ENCODE measurements at places on chromosomes 1 and 21.
A peak's percentile ranks its signal among the peaks of the same experiment; 100 is the strongest.

- no peak for DNase-seq
Measured at GRCh38 chr21:45846373-45847160, 135.0 kb upstream of the COL6A1 start.

DNA sequence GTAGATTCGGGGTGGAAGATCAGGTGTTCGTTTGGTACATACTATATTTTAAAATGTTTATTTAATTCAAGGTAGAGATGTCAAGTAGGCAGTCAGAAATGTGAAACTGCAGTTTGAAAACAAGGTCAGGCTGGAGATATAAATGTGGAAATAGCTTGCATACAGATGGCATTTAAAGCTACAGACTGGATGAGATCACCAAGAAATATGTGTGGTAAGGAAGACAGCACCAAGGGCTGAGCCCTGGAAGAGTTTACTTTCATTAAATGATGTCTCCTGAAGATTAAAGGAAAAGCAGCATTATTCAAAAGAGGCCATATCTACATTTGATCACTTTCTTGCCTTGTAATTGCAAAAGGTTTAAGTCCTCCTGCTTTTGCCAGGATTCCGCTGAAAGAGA is 271.3 kb downstream of the PTBP2 start:
- DNase-seq = no peak

- no peak for DNase-seq
Measured at GRCh38 chr1:111202366-111202706, 1.9 kb upstream of the DENND2D start.

DNA sequence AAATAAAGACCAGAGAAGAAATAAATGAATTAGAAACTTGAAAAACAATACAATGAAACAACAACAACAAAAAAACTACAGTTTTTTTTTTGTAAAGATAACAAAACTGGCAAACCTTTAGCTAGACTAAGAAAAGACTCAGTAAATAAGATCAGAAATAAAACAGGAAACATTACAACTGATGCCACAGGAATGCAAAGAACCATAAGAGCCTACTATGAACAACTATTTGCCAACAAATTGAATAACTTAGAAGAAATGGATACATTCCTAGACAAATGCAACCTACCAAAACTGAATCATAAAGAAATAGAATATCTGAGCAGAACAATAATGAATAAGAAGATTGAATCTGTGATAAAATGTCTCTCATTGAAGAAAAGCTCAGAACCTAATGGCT is 742.0 kb downstream of the ADGRL2 start:
- no peak for DNase-seq

- no peak for DNase-seq
Measured at GRCh38 chr1:246595146-246595545, 28.9 kb downstream of the CNST start.

- no peak for DNase-seq
Measured at GRCh38 chr1:155396874-155397476, 76.3 kb downstream of the RUSC1 start.

- DNase-seq = peak; percentile 59
Measured at GRCh38 chr1:3618881-3619671, 5.7 kb upstream of the TPRG1L start.

- DNase-seq = no peak
Measured at GRCh38 chr1:24752305-24752704, 7.1 kb downstream of the CLIC4 start.

DNA sequence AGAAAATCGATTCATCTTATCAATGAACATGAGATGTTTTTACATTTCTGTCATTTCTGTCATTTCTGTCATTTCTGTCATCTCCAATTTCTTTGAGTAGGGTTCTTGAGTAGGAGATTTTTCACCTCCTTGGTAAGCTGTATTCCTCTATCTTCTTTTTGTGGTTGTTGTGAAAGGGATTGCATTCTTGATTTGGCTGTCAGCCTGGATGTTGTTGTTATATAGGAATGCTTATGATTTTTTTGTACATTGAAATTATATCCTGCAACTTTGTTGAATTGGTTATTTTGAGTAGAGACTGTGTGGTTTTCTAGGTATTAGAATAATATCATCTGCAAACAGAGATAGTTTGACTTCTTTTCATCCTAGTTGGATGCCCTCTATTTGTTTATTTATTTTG is 1233.7 kb downstream of the PLA2G4A start:
- DNase-seq = no peak

DNA sequence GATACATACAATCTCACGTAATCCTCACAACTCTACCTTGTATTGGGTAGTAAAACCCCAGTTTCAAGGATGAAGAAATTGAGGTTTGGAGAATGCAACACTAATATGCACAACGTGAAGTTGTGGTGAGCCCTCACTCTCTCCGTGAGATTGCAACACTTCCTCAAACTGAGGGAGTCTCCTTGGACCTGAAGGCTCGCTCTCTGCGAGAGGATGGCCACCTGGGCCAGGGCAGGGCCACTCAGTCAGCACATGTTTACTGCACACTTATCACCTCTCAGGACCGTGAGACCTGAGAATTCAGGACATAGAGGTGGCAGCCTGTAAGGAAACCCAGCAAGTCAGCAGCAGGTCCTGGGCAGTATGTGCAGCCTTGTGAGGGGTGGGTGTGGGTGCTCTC is 8.7 kb downstream of the SH3BP5L start:
- DNase-seq = no peak

GRCh38 chr1:59541891-59542290 is 245.0 kb downstream of the FGGY start:
- DNase-seq = no peak

DNA sequence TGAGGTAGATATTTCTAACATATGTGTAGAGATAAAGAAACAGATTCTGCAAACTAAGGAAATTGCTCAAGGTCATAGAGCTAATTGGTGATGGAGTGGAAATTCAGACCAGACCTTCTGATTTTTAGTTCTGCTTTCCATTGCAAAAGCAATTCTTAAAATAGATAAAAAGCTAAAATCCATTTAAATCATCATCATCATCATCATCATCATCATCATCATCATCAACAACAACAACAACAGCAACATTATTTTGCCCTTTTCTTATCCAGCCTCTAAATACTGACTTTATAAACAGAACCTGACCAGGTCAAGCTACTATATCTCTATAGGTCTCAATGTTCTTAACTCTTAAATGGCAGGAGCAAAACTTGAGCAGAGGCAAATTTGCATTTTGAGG is 14.0 kb upstream of the ROR1 start:
- DNase-seq = no peak

DNA sequence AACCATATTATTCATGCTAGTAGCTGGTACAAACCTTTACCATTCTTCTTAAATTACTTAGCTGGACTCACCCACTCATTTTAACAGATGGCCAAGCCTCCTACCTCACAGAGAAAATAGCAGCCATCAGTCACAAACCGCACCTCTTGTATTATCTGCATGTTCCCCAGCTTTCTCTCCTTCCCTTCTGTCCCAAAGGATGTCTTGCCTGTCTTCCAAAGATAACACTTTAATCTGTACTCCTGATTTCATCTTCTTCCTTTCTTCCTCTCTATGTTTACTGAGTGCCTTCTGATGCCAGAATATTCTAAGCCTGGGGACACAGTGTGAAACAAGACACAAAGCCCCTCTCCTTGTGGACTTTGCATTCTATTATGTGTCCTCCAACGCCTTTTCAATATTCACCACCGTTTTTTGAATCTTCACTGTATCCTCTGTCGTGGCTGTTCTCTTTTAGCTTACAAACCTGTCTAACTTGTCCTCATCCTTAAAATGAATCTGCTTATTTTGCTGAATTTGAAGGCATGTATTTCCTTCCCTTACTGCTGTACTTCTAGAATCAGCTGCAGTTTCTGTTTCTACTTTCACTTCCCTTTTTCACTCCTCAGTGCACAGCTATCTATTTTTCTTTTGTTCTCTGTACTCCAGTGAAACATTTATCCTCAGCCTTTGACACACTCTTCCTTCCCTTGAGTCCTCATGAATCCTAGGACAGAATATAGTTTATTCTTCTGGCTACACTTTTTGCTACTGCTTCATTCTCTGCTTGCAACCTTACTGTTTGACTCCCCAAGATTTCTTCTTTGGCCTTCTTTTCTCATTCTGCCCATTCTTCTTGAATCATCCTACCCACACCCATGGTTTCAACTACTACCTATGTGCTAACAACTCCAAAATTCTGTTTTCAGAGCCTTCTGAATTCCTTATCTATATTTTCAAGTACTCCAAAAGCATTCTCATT is 216.9 kb upstream of the SAMSN1 start:
- no peak for DNase-seq

Data from urothelium cell line (cell line).